Testis (tissue), 5 donors: ENCODE measurements at places on chromosomes 16 and 17. TPM values are rescaled to one million over a fixed set of nuclear protein-coding genes. Genes with fewer than 3 reads are reported as not detected.

The FBXO31 gene
- 73.9 TPM for polyA plus RNA-seq

- no peaks in the 10 kb centered on the region for H3K27me3 ChIP-seq
- no peak overlapping the region for H3K27ac ChIP-seq
- H3K4me1 ChIP-seq = no peaks in the 10 kb centered on the region
These were observed 10.0 kb upstream of the RPL13 start for GRCh38 chr16:89550421-89551007.

- no peaks in the 10 kb centered on the region for H3K27me3 ChIP-seq
- no peak overlapping the region for H3K4me3 ChIP-seq
- H3K27ac ChIP-seq = no peak overlapping the region
- DNase-seq = no peak
These were observed 162.6 kb downstream of the CA10 start for GRCh38 chr17:51995797-51996403.

The CRYM gene
- 11.1 TPM for polyA plus RNA-seq

GRCh38 chr17:39170109-39170508 lies 4.1 kb upstream of the ARL5C start:
- H3K4me3 ChIP-seq = no peak overlapping the region
- H3K27me3 ChIP-seq = no peaks in the 10 kb centered on the region
- H3K27ac ChIP-seq = no peak overlapping the region

- no peak for DNase-seq
- no peaks in the 10 kb centered on the region for H3K4me1 ChIP-seq
- no peaks in the 10 kb centered on the region for H3K36me3 ChIP-seq
- no peaks in the 10 kb centered on the region for H3K27me3 ChIP-seq
- H3K4me3 ChIP-seq = no peak overlapping the region
- H3K27ac ChIP-seq = no peak overlapping the region
These were observed 32.6 kb downstream of the NUBP1 start for GRCh38 chr16:10776280-10776679.

GRCh38 chr17:61201211-61201610 lies 198.4 kb upstream of the TBX2 start:
- H3K27me3 ChIP-seq = no peaks in the 10 kb centered on the region
- no peak overlapping the region for H3K4me3 ChIP-seq
- peak overlapping the region; percentile 68 for H3K27ac ChIP-seq
- H3K36me3 ChIP-seq = no peaks in the 10 kb centered on the region
- peaks cover 23% of the 10 kb centered on the region for H3K4me1 ChIP-seq

DNA sequence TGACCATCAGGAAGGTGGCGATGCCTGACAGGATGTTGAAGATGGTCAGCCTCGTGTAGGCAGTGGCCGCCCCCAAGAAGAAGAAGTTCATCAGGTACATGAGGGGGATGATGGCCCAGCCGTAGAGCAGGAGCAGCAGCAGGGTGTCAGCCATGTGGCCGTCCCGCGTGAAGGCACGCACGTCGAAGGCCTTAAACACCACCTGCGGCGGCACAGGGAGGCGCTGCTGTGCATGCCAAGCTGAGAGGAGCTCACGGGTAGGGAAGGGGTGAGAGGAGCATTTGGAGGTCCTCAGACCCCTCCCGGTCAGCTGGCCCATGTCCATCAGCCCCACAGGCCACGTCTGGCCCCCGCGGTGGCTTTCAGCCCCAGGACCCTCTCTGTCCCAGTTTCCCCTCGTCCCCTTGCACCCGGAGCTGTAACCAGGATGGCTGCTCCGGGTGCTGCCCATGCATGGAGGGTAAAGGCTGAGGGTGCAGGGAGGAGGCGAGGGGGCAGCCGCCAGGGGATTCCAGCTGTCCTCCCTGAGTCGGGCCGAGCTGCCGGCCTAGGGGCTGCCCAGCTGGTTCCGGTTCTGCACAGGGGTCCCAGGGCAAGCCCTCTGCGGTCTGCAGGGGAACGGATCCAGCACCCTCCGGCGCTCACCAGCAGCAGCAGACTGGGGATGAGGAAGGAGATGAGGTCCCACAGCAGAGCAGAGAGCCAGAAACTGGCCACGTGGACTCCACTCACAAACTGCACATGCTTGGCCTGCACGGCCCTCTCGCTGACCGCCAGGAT lies 17.1 kb upstream of the RNPS1 start:
- H3K27me3 ChIP-seq = no peaks in the 10 kb centered on the region
- no peaks in the 10 kb centered on the region for H3K4me1 ChIP-seq
- no peak overlapping the region for H3K27ac ChIP-seq
- H3K4me3 ChIP-seq = no peak overlapping the region
- DNase-seq = no peak
- no peaks in the 10 kb centered on the region for H3K36me3 ChIP-seq

The G6PC1 gene
- 0.26 TPM for polyA plus RNA-seq

The GNGT2 gene
- 2.2 TPM for polyA plus RNA-seq

GRCh38 chr16:11669380-11670146 lies 1.3 kb downstream of the SNN start:
- H3K36me3 ChIP-seq = no peaks in the 10 kb centered on the region
- no peaks in the 10 kb centered on the region for H3K27me3 ChIP-seq
- peak overlapping the region; percentile 80 for H3K4me3 ChIP-seq
- DNase-seq = no peak
- peak overlapping the region; percentile 64 for H3K27ac ChIP-seq
- peaks cover 41% of the 10 kb centered on the region for H3K4me1 ChIP-seq

- H3K27ac ChIP-seq = no peak overlapping the region
- no peak overlapping the region for H3K4me3 ChIP-seq
These were observed 17.9 kb downstream of the UTP4 start for GRCh38 chr16:69150146-69150865.

- no peaks in the 10 kb centered on the region for H3K4me1 ChIP-seq
- H3K27ac ChIP-seq = no peak overlapping the region
- H3K36me3 ChIP-seq = no peaks in the 10 kb centered on the region
- no peaks in the 10 kb centered on the region for H3K27me3 ChIP-seq
- DNase-seq = no peak
These were observed 7.9 kb downstream of the TUBD1 start for GRCh38 chr17:59884861-59885260.

- DNase-seq = no peak
- no peak overlapping the region for H3K4me3 ChIP-seq
- H3K4me1 ChIP-seq = no peaks in the 10 kb centered on the region
- no peaks in the 10 kb centered on the region for H3K27me3 ChIP-seq
- no peaks in the 10 kb centered on the region for H3K36me3 ChIP-seq
These were observed 6.0 kb downstream of the ADGRG5 start for GRCh38 chr16:57548408-57548807.

DNA sequence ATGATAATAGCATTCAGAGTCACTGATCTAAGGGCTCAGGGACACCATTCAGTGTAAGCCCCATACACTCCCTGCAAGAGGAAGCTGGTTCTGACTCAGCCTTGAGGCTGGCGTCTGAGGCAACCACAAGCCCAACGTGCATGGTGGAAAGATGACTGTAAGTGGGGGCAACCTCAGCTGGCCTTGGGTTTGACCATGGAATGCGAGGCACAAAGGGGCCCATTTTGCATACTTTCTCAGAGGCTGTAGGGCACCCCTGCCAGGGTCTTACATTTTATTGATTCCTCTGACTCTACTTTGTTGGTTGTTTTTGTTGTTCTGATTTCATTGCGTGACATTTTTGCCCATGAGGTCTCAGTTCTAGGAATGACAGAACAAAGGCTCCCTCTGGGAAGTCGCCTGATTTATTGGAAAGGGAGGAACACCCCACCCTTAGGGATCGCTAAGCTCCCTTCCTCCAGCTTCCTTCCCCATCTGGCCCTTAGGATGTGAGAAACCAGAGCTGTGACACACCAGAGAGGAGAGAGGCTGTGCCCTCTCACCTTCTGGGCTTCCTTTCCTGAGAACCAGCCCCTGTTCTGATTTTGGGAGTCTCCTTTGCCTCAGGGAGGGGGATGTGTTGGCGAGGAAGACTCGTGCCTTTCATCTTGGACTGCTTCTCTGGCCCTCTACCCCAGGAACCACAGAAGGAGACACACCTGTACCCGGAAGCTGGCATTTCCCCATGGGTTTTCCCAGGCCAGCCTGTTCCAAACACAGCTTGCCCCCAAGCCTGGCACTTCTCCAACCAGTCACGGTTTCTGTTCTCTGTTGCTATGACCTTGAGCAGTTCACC lies 5.6 kb upstream of the CIITA start:
- no peak for DNase-seq
- no peaks in the 10 kb centered on the region for H3K27me3 ChIP-seq
- H3K36me3 ChIP-seq = no peaks in the 10 kb centered on the region
- no peak overlapping the region for H3K4me3 ChIP-seq

DNA sequence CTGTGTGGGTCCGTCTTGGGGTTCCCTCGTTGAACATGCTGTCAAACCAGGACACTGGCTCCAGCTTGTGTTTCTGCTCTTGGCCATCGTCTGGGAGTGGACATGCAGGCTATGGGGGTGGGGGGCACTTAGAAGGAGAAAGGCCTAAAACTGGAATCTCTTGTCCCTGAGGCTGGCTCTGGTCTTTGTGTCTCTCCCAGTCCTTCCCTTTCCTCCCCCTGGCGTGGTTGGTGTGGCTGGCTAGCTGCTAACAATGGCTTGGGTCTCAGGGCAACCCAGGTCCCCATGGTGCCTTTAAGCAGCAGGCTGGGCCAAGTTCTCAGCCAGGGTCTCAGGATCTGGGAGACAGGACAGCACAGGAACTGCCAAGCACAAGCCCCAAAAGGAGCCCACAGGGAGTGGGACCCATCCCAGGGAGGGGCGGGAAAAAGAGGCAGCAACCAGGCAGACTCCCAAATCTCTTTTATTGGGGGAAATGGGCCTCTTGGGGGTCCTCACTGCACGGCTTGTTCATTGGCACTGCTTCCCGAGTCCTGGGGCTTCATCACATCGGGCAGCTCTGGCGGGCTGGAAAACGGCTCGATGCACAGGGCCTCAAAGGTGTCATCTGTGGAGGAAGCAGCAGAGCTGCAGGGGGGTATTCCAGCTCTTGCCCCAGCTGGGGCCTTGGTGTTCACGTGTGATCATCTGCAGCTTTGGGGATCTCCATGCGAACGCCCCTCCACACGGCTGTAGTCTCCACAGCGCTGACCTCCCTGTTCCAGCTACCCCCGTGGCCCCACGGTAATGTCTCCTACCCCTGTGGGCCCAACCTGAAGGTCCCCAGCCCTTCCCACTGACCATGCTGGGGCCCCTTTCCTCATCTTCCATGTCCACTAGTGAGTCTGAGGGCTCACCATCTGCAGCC lies 5.3 kb downstream of the ELOB start:
- H3K36me3 ChIP-seq = no peaks in the 10 kb centered on the region
- H3K4me1 ChIP-seq = peaks cover 47% of the 10 kb centered on the region
- no peak for DNase-seq

The SLC39A11 gene
- 11.4 TPM for polyA plus RNA-seq

GRCh38 chr17:42058063-42058462 lies 7.7 kb upstream of the C17orf113 start:
- H3K36me3 ChIP-seq = no peaks in the 10 kb centered on the region
- no peak overlapping the region for H3K27ac ChIP-seq
- no peak overlapping the region for H3K4me3 ChIP-seq

- peaks cover 28% of the 10 kb centered on the region for H3K4me1 ChIP-seq
- H3K27me3 ChIP-seq = no peaks in the 10 kb centered on the region
- H3K27ac ChIP-seq = peak overlapping the region; percentile 93
- no peak for DNase-seq
- H3K4me3 ChIP-seq = peak overlapping the region; percentile 70
These were observed 670 bp upstream of the CTF1 start for GRCh38 chr16:30895627-30896260.

The ZPBP2 gene
- 224 TPM for polyA plus RNA-seq

The HOXB7 gene
- polyA plus RNA-seq = 4.4 TPM

- no peak overlapping the region for H3K4me3 ChIP-seq
- no peaks in the 10 kb centered on the region for H3K36me3 ChIP-seq
- H3K4me1 ChIP-seq = no peaks in the 10 kb centered on the region
- no peak overlapping the region for H3K27ac ChIP-seq
- DNase-seq = no peak
These were observed 11.4 kb downstream of the KRABD2 start for GRCh38 chr17:8365143-8365542.

GRCh38 chr17:66468241-66469087 lies 166.1 kb downstream of the PRKCA start:
- no peak overlapping the region for H3K4me3 ChIP-seq
- H3K27me3 ChIP-seq = no peaks in the 10 kb centered on the region
- DNase-seq = peak; percentile 64
- H3K27ac ChIP-seq = no peak overlapping the region

DNA sequence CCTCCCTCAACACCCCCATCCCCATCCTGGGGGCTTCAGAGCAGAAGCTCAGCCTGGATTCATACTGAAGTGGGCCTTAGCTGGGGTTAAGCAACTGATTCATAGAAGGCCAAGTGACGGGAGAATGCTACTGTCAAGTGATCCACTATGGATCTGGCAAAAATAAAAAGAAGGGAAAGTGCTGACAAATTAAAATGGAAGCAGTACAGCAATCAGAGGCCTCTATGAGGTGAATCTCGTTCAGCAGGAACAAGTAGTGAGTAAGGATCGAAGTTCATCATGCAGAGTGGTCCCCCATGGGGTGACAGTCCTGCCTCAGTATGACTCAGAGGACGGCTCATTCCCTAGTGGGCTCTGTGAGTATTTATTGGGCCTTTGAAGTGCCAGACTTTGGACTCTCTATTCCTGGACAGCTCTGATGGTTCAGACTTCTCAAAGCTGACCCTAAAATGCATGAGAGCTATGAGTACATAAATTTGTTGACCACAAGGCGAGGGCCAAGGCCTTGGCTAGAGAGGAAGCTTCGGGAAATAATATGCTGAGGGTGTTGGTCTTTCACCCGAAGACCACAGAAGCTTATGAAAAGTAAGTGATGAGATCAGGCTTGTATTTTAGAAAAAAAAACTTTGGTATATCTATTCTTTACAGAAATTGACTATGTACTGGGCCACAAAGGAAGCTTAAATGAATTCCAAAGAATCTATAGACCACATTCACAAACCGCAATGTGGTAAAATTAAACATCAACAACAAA lies 5.3 kb upstream of the NSMCE1 start:
- DNase-seq = no peak
- no peak overlapping the region for H3K4me3 ChIP-seq
- H3K36me3 ChIP-seq = no peaks in the 10 kb centered on the region
- H3K4me1 ChIP-seq = no peaks in the 10 kb centered on the region
- no peak overlapping the region for H3K27ac ChIP-seq
- H3K27me3 ChIP-seq = no peaks in the 10 kb centered on the region

DNA sequence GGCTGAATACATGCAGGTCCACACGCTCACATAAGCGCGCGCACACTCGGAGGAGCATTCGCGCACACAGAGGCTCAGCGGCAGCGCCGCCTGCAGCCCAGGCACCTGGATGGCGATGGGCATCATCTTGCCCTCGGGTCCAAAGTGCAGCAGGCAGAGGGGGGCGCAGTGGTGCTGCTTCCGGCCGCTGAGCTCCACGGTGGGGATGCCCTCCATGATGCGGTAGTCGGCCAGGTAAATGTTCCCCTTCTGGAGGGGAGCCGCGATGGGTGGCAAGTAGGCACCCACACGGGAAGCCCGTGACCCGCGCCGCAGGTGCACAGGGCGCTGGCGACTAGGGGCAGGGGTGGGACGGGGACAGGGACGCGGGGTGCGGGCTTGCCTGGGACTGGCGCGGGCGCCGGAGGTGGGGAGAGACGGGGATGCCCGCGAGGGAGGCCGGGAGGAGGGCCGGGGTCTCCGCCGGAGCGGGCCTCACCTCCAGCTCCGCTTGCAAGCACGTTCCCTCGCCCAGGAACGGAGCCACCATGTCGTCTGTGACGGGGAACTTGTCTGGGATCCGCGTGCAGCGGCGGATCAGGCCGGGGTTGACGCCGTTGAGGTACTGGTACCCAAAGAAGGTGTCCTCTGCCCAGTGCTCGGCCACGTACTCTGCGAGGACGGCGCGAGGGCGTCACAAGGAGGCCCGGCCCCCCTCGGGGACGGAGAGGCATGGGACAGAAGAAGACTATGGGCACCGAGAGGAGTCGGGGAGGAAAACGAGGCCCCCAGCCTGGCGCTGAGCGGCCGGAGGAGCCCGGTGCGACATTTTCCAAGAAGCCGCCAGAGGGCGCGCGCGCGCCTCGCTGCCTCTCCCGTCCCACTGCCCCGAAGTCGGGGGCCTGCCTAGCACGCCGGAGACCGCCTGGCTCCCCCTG lies 8.0 kb downstream of the ALOX12B start:
- H3K27ac ChIP-seq = no peak overlapping the region
- H3K27me3 ChIP-seq = no peaks in the 10 kb centered on the region
- peak; percentile 79 for DNase-seq
- peak overlapping the region; percentile 52 for H3K4me3 ChIP-seq
- peaks cover 10% of the 10 kb centered on the region for H3K4me1 ChIP-seq
